ENCODE measurements at places on chromosomes 1 and 21.

GRCh38 chr1:219791766-219792165 lies 136.6 kb downstream of the SLC30A10 start:
- DNase-seq: no peak

GRCh38 chr1:1292442-1292779 lies 12.2 kb downstream of the SCNN1D start:
- DNase-seq: no peak

DNA sequence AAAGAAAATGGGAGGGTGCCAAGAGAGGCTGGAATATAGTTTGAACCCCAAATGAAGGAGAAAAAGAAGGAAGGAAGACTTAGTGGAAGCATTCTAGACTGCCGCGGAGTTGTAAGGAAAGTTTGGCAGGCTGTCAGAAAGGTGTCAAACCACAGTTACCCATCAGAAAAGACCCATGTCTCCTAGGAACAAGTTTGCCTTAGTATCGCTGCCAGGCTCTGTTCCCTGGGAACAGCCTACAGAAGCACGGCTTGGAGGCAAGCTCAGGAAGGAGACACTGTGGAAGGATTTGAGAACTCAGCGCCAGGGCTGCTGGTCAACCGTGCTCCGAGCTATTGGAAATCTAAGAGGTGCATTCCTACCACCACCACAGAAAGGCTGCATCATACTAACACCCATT lies 197.4 kb downstream of the RRAGC start:
- DNase-seq: no peak

DNA sequence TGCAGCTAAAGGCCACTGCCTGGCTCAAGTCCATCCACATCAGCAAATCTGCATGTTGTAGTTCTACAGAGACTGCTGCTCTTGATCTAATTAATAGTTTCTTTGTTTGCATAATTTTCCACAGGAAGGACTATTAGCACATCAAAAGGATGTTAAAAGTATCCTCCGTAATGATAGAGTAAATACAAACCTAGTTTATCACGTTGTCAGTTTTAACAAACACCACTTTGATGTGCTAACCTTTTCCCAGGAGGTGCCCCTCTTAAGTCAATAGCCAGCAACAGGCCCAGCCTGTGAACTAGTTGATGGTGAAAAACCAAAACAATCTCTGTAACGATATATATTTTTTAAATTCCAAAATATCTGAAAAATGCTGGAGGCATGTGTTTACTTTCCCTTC lies 64.2 kb upstream of the SLC22A15 start:
- DNase-seq: no peak

DNA sequence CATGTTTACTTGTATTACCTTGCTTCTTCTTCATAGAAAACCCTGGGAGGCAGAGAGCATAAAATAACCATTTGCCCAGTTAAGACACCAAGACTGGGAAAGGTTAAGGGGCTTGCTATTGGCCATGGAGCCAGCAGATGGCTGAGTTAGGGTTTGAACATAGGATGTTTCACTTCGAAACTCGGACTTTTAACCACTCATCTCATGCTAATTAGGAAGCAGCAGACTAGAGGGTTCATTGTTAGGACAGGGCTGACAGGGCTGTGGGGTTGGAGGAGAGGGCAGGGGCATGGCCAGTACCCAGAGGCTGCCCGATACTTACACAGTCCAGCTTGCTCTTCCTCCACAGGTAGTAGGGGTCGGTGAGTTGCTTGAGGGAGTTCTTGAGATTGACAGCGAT lies 17.0 kb downstream of the SLC26A9 start:
- DNase-seq: no peak

DNA sequence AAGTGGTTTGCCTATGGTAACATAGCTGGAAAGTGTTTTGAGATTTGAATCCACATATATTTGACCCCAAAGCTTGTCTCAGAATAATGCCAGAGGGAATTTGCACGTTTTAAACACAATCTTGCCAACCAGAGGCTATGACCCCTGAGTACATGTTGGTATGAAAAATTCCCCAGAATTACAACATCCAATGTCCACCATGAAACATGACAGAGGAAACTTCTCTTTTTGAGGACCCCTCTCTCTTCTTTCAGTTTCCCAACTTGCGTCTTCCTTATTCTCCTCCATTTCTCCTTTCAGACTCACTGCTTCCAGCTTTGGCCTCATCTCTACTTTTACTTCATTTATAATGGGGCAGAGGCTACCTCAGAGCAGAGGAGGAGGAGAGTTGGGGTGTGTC lies 5.5 kb upstream of the KCNJ9 start:
- DNase-seq: no peak

DNA sequence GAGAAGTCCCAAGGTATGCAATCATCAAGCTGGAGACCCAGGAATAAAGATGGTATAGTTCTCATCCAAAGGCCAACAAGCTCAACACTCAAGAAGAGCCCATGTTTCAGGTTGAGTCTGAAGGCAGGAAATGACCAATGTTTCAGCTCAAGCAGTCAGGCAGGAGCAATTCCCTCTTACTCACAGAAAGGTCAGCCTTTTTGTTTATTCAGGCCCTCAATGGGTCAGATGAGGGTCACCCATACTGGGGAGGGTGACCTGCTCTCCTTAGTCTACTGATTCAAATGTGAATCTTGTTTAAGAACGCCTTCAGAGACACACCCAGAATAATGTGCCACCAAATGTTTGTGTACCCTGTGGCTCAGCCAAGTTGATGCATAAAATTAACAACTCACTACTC lies 262.4 kb downstream of the USP25 start:
- DNase-seq: no peak

DNA sequence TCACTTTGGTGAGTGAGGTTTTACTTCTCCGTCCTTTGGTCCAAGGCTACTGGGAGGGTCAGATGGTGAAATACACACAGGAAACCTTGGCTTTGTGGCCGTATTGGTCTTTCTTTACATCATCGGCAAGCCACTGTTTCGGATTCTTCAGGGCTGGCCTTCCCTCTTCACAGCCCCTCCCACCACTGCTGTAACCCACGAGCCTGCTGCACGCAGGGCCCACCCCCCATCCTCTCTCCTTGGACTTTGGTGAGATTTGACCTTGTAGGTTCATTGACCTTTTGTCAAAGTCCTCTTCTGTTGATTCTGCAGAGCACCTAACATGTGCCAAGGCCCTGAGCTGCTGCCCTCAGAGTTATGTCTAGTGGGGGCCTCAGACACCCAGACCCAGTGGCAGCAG lies 328.6 kb downstream of the CAMTA1 start:
- no peak for DNase-seq

- no peak for DNase-seq
These were observed 16.6 kb downstream of the SLC9A1 start for GRCh38 chr1:27138368-27138767.

- DNase-seq: no peak
These were observed 192.9 kb downstream of the RHOU start for GRCh38 chr1:228927946-228928898.

GRCh38 chr21:17900281-17900989 lies 81.3 kb upstream of the C21orf91 start:
- DNase-seq: no peak

GRCh38 chr1:2980073-2980791 lies 41.0 kb upstream of the ACTRT2 start:
- DNase-seq: no peak

- DNase-seq: no peak
These were observed 159.9 kb upstream of the POGK start for GRCh38 chr1:166679369-166679768.

- no peak for DNase-seq
These were observed 67.0 kb downstream of the MATN1 start for GRCh38 chr1:30656171-30656940.

GRCh38 chr1:180691322-180691913 lies 59.6 kb downstream of the XPR1 start:
- DNase-seq: no peak

GRCh38 chr1:145972580-145972979 lies 8.1 kb downstream of the POLR3GL start:
- no peak for DNase-seq

GRCh38 chr1:200226969-200227303 lies 182.9 kb downstream of the ZNF281 start:
- no peak for DNase-seq

DNA sequence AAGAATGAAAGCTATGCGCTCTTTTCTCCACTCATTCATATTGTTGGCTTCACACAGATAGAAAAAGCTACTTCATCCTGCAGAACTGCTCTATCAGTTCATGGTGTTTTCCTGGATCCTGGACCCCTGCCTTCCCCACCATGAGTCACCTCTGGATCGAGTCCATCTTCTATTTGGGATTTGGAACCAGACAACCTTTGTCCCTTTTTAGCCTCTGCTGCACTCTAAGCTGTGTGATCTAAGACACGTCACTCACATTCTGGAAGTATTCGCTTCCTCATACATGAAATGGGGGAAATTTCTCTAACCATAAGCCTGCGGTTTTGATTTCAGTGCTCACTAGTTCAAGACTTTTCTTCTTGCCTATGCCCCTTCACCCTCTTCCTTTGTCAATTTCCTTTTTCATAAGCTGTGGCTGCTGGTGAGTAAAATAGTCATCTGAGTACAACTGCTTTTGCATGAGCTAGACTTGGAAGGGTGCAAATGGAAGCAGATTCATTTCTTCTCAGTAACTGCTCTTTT lies 14.1 kb upstream of the DEGS1 start:
- DNase-seq: no peak

- DNase-seq: no peak
These were observed 16.3 kb downstream of the RNF19B start for GRCh38 chr1:32948390-32948722.

DNA sequence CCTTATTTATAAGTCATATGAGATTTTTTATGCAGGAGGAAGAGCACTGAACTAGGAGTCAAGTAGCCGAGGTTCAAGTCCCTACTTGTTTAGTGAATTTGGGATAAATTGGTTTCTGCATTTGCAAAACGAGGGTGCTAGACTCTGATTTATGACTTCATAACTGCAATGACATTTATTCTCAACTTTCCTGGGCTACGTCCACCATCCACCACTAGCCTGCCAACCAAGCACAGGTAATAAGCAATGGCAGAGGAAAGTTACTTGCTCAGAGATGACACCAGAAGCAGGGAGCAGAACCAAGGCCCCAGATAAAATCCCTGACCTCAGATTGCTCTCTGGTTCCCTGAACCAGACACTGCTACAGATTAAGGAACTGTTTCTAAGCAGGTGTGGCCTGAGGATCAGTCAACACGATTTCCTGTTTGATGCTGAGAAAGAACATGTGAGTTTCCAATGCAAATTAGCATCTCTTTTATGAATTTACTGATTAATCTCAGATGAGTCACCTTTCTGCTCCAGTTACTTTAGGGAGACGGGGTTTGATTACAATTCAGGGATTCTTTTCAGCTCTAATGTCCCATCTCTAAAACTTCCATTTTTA lies 52.7 kb downstream of the PLPP3 start:
- no peak for DNase-seq

DNA sequence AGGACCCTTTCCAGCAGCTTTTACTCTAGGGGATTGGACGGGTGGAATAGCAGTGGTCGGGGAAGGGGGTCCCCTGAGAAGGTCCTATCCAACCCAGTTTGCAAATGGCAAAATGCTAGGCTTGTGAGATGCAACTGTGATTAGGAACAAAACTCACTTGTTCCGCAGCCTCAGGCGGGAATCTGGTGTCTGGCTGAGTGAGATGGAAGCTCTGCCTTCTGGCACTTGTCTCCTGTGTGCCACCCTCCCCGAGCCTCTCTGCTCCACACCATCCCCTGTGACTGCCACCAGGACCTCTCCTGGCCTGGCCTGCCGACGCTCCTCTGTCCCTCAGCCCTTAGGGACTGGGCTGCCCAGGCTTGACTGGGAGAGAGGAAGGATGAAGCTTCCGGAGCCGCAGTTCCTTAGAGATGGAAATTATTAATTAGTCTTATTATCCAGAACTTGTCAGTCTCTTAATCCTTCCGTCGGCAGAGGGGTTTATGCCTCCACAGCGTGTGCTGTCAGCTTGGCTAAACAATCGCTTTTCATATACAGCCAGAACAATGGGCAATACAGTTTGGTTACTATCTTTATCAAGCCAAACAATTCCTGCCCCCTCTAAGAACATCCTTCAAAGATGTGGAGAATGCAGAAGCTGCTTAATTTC lies 292.8 kb upstream of the VAMP3 start:
- DNase-seq: no peak

DNA sequence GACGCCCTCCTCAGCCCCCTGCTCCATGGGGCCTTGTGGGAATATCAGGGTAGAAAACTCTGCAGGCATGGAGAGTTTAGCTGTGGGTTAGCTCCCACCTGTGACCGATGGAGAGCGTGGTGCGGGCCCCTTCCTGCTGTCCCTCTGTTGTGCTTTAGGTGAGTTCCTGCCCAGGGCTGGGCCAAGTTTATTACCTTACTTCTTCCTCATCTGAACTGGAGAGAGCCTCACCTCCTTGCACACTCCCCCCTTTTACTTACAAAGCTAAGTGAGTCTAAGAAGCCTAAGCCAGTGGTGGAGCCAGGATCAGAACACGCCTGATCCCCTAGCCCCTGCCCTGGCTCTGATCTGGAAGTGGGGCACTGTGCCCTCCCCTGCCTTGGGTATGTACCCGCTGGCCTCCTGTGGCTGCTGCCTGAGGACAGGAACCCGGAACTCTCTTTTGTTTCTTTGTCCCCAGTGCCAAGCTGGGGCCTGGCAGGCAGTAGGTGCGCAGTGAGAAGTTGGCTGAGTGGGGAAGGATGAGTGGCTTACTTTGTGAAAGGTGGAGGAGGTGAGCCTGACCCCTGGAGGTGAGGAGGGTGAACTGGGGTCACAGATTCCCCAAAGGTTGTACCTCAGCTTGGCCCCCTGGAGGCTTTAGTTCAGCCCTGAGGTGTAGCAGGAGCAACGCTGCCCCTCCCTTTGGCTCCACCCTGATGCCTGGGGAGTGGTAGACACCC lies 32.9 kb downstream of the ARHGEF10L start:
- DNase-seq: no peak

DNA sequence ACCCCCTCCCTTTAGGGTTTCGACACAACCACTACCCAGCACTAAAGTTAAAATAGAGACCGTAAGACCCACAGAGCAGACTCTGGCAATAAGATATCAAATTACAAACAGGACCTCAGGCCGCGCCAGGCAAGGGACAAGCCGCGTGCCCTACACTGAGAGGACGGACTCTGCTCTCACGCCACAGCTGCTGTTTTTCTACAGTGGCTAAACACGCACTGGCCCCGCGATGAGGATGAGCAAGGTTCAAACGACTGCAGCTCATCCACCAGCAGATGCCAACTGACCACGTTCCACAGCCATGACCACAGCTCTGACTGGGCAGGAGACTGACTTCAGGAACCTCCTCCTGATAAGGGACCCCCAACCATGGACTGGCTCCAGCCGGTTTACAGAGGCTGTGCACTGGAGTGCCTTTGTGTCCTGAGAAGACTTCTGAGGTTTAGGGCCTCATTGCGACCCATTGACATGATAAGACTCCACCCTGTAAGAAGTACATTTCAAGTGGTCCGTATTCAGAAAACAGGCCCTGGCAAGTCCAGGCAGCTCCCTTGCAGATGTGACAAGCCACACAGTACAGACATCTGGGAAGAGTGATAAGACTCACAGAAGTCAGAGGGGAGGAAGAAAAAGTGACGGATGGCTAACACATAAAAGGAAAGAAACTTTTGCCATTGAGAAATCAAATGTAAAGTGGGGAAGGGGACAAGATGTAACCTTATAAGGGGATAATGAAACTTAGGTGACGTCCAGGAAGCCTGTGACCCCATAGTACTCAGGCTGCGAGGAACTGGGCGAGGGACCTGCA lies 1.5 kb upstream of the KRTAP10-6 start:
- DNase-seq: no peak

Data from stimulated activated CD4-positive, alpha-beta T cell treated with anti-CD3 and anti-CD28 coated beads, Interleukin-15, amount 100 ng/mL, for 48 hours (primary cell).